ENCODE measurements at places on chromosomes 16 and 17. TPM values are rescaled to one million over a fixed set of nuclear protein-coding genes. Genes with fewer than 3 reads are reported as not detected.

- DNase-seq: no peak
These were observed 316.6 kb downstream of the CDH13 start for GRCh38 chr16:82943371-82943770.

Gene C17orf78
- not detected for total RNA-seq

Gene BRIP1
- 16.0 TPM for total RNA-seq

Gene NECAB2
- total RNA-seq: 15.4 TPM

- no peak for DNase-seq
These were observed 12.5 kb downstream of the CEP295NL start for GRCh38 chr17:78890498-78890897.

Gene AOC2
- 1.9 TPM for total RNA-seq

Gene MED13
- total RNA-seq: 119 TPM

Gene HES7
- 0.73 TPM for total RNA-seq

- no peak for DNase-seq
These were observed 26.7 kb upstream of the MRC2 start for GRCh38 chr17:62600805-62601204.

DNA sequence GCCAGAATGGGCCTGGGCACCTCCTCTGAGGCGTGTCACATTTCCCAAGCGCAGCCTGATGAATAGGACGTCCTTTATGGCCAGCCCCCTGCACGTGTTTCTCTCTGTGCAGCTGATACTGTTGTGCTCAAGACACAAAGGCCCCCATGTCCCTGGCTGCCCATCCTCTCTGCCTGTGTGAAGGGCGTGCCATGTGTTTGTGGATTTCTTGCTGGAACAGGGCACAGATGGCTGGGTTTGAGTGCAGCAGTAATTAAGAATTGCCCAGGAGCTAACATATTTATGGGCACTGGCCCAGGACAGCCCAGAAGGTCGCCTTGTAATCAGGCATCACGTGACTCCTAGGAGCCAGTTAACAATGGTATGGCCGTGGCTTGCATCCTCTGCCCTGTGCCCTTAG, 181.1 kb downstream of the CCDC182 start:
- peak; percentile 72 for DNase-seq

Gene RTN4RL1
- total RNA-seq: 6.9 TPM

All from cerebellum (tissue), 4 donors.